ENCODE measurements at places on chromosomes 2 and 18.

GRCh38 chr2:64295326-64296139, 151.3 kb upstream of the PELI1 start:
- DNase-seq = no peak

GRCh38 chr18:37483221-37483971, 82.2 kb downstream of the CELF4 start:
- DNase-seq = no peak

GRCh38 chr2:15560988-15561573, at the start of gene NBAS:
TSS of gene NBAS (minus strand) at chr2:15561334. CDS start at chr2:15561304, 30 bp downstream.
- peak; percentile 80 for DNase-seq

- DNase-seq = no peak
Observed at GRCh38 chr2:198545411-198545810, 741.0 kb downstream of the PLCL1 start.

DNA sequence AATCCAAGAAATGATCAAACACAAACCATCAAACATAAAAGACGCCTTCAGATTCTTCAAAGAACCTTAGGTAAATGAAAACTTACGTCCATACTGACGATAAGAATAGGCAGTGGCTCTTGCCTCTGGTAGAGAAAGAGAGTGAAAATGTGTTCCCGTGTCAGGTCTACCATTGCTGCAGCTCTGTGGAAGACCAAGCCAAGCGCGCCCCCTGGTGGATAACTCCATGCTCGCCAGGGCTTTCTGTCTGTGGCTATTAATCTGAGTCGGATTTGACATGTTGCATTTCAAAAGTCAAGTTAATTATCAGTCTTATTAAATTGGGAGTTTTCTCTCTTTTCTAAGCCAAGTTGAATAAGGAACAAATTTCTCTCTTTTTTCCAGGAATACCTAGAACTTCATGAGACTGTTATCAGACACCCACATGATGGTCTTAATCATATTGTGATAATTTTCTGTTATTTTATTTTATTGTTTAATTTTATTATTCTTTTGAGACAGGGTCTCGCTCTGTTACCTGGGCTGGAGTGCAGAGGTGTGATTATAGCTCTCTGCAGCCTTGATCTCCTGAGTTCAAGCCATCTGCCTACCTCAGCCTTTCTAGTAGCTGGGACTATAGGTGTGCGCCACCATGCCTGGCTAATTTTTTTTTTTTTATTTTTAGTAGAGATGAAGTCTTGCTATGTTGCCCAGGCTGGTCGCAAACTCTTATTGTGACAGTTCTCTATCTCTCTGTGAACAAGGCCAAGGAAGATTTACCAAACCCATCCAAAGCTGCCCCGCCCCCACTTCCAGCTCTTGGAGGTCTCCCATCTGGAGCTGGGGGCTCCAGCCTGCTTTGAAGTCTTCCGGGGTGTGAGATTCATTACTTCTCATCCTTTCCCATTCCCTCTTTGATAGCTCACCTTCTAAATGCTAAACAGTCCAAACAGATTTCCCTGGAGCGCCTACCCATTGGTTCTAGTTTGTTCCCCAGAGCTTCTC, 15.8 kb upstream of the ZAP70 start:
- DNase-seq = peak; percentile 68

- DNase-seq = no peak
Observed at GRCh38 chr2:112159454-112159921, 21.3 kb downstream of the FBLN7 start.

- DNase-seq = peak; percentile 75
Observed at GRCh38 chr18:76620321-76621170, 125.5 kb upstream of the ZNF516 start.

DNA sequence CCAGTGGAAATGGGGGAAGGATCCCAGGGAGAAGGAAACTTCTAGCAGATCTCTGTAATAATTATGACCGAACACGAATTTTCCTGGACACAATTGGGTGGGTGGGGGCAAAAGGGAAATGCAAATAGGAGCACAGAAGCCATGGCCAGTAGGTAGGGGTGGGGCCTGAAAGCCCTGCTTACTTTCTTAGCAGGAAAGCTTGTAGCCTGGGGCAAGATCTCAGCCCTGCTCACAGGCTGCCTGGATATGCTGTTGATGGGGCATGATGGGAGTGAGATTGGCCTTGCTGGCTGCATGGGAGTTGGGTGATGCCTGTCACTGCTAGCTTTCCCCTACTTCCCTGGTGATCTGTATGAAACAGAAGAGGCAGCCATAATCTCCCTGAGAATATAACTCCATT, 45.9 kb upstream of the SPOPL start:
- no peak for DNase-seq

- no peak for DNase-seq
Observed at GRCh38 chr2:102112271-102112670, 30.3 kb upstream of the IL1R1 start.

GRCh38 chr18:77671456-77672167, 422.0 kb downstream of the GALR1 start:
- DNase-seq = no peak

DNA sequence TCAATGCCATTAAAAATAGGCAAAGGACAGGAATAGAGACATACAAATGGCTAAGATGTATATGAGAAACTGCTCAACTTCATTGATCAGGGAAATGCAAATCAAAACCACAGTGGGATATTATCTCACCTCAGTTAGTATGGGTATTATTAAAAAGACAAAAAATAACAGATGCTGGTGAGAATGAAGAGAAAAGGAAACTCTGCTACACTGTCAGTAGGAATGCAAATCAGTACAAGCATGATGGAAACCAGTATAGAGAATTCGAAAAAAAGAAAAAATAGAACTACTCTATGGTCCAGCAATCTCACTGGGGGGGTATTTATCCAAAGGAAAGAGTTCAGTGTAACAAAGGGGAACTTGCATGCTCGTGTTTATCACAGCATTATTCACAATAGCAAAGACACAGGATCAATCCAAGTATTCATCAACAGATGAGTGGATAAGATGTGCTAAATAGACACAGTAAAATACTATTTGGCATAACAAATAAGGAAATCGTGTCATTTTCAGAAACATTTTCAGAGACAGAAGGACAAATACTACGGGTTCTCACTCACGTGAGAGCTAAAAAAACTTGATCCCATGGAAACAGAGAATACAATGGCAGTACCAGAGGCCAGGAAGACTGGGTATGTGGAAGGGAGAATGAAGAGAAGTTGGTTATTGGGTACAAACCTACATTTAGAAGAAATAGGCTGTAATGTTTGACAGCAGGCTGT, 60.6 kb downstream of the CCDC74A start:
- DNase-seq = no peak

DNA sequence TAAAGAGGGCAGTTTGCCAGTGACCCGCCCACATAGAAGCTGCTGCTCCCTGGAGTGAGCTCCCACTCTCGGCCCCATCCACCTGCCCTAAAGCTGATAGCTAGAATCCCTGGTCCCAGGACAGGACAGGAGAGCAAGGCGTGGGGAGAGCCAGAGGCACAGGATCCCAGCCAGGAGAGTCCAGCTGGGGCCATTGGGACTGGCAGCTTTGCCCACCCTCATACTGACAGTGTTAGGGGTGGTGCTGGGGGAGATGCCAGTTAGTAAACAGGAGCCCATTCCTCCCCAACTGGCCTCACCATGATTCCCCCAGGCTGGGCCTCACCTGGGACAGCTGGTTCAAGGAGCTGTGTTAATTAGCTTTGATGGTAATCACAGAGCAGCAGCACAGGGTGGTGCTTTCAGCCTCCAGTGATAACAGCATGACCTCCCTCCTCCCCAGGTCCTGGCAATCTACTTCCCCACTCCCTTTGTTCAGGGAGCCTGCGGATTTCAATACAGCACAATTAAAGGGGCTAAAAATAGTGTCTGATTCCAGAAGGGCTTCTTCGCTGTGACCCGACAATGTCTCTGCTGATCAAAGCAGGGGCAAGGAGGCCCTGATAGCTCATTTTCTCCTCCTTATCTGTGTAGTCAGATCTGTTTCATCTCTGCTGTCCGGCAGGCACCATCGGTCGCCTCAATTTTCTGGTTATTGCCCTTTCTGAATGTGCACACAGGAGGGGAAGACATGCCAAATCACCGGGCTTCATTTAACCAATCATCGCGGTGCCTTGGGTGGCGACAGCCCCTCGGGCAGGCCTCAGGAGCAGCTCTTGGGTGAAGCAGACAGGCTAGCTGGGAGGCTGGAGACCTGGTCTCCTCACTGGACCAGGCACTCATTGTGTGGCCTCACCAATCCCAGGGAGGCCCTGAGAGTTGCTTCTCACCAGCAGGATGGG, 119.9 kb upstream of the TEX51 start:
- DNase-seq = no peak

GRCh38 chr2:16281451-16282335, 341.3 kb downstream of the MYCN start:
- no peak for DNase-seq

DNA sequence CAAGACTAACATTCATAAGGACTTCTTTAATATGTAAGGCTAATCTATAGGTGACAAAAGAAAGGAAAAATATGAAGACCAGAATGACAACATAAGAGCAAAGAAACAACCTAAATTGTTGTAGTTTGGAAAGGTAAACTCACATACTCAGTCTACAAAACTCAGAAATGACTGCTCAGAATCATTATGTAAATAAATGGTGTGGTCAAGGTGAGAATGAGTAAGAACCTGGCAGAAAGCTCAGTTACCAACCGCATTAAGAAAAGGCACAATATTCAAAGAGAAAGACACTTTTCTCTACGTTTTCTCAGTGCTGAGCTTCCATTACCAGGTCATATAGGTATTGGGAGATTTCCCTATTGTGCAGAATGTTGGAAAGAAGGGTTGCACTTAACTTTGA, 15.8 kb downstream of the ATF2 start:
- DNase-seq = no peak

DNA sequence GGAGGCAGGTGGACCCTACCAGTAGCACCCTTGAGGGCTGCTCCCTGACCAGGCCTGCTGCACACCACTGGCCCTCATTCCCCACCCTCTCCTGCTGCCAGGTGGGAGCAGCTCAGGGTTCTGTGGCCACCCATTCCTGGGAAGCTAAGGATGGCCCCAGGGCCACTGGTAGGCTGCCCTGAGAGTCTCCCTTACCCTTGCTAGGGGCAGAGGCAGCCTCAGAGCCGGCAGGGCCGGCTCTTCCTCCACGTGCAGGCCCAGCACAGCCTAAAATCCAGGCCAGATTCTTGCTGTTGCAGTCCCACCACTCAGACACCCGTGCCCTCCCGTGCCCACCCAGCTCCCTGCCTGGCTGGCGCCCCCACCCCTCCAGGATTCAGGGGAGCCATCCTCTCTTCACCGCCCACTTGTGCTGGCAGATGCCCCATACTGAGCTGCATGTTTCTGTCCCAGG, 199.0 kb downstream of the EIPR1 start:
- no peak for DNase-seq

- DNase-seq = no peak
Observed at GRCh38 chr18:48405978-48406377, 3.2 kb downstream of the ZBTB7C start.

- no peak for DNase-seq
Observed at GRCh38 chr18:51188024-51188701, 9.3 kb downstream of the MEX3C start.

DNA sequence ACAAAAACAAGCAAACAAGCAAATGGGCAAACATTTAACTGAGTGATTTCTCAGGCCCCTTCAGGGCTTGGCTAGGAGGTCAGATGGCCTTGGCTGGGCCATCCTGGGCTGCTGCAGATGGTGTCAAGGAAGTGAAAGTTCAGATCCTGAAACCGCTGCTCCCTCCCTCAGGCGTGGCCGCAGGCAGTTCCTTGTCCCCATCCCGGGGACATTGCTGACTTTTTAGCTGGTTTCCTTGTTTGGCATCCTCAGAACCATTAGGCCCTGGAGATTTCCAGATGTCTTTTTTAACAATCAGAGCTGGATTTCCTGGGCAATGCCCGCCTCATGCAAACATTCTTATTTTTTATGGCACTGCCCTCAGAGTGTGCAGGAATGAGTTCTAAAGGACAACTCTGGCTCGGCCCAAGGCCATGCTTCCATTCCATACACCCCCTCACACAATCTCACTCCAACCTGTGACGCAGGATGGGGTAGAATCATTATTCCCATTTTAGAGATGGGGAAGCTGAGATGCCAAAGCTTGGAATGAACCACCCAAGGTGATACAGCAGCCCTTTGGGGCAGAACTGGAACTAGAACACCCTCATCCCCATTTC, 86.1 kb upstream of the ZCCHC2 start:
- no peak for DNase-seq

- DNase-seq = no peak
Observed at GRCh38 chr2:101147971-101148370, 3.2 kb downstream of the TBC1D8 start.

GRCh38 chr2:48725696-48726494, 29.6 kb downstream of the LHCGR start:
- no peak for DNase-seq

DNA sequence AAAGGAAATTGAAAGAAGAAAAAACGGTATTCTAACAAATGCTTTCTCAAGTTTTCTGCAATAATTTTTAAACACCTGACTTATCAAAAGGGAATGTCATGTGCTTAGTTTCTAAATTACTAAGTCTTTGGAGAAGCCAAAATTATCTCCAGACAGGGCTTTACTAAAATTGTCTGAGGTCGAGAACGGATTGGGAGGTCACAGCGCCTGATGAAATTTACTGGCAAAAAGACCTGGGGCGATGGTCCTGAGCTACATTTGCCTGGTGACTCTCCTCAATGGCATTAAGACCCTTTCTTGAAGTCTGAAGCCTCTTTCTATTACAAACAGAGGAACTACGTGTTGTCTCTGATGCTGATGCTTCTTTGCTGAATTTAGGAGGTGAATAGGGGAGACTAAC, 291.8 kb upstream of the SESTD1 start:
- DNase-seq = no peak

- DNase-seq = no peak
Observed at GRCh38 chr2:144288438-144288837, 231.5 kb downstream of the ZEB2 start.

- DNase-seq = peak; percentile 16
Observed at GRCh38 chr2:31287654-31288053, 53.7 kb downstream of the EHD3 start.

GRCh38 chr2:216275890-216276289, 96.4 kb downstream of the MARCHF4 start:
- DNase-seq = no peak

DNA sequence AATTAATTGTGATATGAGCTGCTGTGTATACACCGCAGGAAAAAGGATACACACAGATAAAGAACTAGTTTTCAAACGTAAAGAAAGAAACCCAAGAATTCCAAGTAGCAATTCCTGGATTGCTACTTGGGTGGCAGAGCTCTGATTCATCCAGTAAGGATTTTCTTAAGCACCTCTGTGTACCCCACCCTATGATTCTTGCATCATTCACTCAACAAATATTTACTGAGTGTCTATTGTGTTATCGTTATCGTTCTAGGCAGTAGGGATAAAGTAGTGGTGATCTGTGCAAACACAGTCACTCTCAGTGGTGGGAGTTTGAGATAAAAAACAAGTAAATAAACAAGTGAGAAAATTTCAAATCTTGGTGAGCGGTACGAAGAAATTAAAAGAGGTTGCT, 4.9 kb upstream of the TMEM200C start:
- no peak for DNase-seq

GRCh38 chr2:113166187-113166645, 7.6 kb upstream of the PSD4 start:
- DNase-seq = no peak

- no peak for DNase-seq
Observed at GRCh38 chr18:52484977-52485376, 145.0 kb downstream of the DCC start.

- DNase-seq = no peak
Observed at GRCh38 chr2:59560769-59561168, 992.7 kb downstream of the BCL11A start.
